Posterior cingulate gyrus (tissue), 11 donors: ENCODE measurements at places on chromosomes 3 and 15.

DNA sequence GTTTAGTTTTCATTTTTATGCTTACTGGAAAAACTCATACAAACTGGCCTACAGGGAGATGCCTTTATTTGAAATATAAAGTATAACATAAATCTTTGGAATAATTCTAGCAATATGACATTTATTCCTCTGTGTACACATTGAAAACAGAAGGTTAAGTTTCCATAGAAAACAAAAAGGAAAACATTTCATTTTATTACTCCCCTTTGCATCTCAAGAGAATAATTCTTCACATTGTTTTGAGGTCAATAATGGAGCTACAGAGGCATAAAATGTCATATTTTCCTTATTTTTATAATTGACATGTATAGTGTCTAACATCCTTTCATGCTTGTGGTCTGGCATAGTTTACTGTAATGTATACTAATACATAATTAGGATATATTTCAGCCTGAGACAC, 187.6 kb upstream of the AGTR1 start:
- DNase-seq, result no peak

- peak; percentile 61 for DNase-seq
Measured at GRCh38 chr3:126448136-126448892, 27.4 kb downstream of the ZXDC start.

DNA sequence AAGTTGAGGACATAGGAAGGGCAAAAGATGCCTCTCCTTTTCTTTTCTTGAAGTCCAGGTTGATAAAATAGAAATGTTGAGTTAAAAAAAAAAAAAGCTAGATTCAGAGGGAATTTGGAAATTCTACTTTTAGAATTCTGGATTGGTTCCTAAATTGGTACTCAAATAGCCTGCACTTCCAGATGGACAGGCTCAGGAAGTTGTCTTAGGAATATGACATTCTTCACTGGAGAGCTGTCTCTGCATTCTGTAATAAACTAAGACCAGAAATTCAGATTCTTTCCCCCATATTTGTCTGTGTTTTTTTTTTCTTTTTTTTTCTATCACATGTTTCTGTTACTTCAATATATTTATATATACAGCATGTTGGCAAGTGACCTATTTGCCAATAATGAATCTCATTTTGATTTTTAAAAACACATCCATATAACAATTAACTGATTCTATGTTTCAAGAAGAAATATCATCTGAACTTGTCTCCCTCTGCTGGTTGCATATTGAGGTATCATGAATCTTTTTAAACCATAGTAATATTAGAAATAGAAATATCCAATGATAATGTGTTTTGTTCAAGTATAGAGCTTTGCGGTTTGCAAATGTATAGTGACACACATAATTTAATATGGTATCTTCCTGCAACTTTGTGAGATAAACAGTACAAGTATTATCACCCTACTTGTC, 8.5 kb upstream of the LSAMP start:
- DNase-seq, result no peak

- DNase-seq, result no peak
Measured at GRCh38 chr15:87757084-87757483, 499.5 kb downstream of the NTRK3 start.

DNA sequence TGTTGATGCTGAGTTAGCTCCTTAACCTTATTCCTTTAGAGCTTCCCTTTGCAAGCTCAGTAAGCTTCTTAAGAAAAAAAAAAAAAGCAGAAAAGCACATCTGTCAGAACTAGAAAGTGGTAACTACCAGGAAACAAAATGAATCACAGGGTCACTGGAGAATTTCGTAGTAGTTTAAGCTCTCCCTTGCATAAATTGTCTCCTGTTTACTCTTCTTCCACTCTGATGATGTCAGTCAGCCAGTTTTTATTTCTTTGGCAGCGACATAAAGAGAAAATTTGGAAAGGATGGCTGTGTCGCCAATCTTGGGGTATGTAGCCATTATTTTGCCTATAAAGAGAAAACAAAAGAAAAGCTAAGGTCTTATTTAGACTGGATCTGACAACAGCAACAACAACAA, 3.2 kb upstream of the GABRR3 start:
- no peak for DNase-seq

- no peak for DNase-seq
Measured at GRCh38 chr3:190127195-190127594, 6.5 kb upstream of the P3H2 start.

DNA sequence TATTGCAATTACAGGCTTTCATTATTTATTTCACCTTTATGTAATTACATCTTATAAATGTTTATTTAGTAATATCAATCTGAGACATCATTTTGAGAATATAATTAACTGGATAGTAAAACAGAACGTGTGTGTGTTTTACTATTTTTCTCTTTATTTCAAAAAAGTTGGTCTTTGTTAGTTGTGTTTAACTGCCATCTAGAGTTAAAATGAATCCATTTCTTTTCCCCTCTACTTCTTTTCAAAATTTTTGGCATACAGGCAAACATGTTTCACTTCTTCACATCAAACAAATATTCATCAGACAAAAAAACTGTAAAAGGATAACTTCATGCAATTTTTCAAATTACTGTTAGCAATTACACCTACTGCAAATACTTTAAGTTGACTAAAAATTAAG, 61.1 kb downstream of the FEZF2 start:
- DNase-seq, result no peak

DNA sequence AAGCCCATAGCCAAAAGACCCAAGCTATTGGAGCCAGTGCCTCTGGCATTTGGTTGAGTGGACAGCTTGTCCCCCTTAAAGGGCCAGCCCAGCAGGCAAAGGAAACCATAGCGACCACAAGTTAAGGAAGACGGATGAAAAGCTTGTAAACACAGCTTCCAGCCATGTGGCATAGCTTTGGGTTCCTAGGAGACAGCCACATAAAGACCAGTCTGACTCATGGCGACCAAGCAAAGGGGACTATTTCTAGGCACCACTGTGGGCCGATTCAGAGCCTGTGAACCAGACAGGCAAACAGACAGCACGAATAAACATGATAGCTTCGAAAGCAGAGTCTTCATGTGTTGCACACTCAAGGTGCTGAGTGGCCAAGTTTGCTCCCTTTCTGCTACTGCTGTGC, 30.5 kb upstream of the SRGAP3 start:
- peak; percentile 19 for DNase-seq

DNA sequence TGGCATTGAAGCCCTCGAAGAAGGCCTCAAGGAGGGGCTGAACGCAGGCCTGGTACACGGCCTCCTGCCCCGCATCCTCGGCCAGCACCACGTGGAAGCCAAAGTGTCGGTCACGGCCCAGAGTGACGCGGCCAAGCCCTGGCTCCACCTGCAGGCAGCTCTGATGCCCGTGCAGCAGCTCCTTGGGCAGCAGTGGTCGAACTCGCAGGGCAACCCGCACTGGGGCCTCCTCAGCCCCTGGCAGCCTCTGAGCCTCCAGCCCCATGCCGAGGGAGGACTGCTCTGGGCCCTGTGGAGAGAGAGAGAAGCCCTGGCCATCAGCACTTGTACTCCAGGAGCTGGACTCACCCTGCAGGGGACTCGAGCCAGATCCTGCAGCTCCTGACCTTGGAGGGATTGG, 2.6 kb downstream of the KIF7 start:
- DNase-seq, result no peak

DNA sequence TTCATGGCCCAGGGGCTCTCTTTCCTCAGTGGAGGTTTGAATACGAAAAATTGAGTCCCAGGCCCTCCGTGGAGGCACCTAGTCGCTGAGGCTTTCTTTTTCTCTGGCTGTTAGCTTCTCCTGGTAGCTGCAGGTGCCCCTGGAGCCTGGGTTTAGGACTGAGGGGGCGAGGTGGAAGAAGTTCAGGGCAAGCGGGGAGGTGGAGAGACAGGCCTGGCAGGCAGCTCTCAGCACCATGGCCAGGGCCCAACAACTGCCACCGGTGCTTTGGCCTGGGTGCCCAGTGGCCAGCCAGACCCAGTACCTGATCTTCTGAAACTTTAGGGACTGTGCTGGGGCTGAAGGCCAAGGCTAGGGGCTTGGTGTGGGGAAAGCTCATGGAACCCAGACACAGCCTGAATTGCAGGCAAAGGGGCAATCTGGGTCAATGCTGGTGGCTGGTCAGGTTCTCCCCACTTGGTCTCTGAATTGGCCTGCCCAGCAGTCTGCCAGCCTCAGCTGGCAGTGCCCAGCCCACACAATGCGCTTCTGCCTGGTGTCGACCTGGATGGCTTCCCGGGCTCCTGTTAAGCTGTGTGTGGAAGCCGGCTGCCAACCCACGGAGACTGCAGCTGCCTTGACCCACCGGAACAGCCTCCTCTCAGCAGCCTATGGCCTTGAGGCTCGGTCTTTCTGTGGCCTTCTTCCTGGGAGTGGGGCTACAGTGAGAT, 30.3 kb upstream of the POLG start:
- DNase-seq, result peak; percentile 76

- no peak for DNase-seq
Measured at GRCh38 chr3:58013099-58013498, 4.9 kb downstream of the FLNB start.

DNA sequence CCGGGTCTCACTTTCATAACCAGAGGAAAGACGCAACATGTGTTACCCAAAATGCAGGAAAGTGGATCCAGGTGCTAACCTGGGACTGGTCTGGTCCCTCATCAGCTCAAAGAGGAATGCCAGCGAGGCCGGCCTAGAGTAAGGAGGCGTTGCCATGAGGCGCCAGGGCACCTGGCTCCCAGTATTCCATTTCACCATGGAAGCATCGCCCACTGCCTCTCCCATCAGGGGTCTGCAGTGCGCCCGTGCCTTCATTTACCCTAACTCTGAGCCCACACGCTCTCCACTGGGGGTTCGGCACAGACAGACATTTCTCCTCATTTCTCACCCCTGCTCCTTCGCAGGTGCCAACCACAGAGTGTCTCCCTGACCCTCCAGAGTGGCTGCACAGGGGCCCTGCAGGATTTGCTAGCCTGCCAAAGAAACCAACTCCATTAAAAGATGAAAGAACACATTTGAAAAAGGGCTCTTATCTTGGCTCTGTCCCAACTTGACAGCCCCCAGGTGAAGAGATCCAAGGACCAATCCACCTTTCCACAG, 61.5 kb downstream of the ABTB1 start:
- DNase-seq, result no peak

DNA sequence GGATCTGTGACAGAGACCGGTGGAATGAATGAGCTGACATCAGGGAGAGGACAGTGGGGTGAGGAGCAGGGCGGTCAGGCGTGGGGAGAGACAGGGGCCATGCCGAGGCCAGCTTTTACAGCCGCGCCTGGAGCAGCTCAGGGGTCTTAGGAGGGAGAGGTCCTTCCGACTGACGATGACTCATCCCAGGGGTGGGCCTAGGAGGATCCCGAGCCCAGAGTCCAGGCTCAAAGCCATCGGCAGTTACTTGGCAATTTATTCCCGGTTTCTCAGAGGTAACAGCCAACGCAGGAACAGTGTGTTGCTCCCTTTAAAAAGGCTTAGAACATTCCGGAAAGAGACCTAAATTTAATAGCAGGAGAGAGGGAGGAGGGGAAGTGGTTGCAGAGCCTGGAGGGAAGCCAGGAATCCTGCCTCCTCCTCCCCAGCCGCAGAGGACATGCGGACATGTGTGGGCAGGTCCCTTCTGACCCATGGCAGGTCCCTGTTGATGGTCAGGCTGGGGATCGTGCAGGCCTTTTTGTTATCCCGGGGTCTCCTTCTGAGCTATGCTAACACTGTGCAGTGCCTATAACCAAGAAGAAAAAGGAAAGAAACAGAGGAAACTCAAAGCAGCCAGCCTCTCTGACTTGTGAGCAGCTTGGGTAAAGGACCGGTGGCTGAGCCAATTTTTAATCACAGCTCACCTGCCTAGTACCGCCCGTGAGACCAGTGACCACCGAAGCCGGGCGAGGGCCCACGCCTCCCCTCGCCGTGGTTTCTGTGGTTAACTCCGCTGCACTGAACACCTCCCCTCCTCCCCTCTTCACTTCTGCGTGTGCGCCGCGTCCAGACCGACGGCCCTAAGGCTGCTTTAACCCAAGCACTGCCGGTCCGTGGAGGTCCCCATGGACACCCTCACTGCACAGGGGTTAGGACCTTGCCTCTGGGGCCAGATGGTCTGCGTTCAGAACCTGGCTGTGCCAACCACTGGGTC, 392.4 kb upstream of the PROK2 start:
- DNase-seq, result no peak

GRCh38 chr15:34336231-34336990, 1.2 kb downstream of the SLC12A6 start:
- no peak for DNase-seq

DNA sequence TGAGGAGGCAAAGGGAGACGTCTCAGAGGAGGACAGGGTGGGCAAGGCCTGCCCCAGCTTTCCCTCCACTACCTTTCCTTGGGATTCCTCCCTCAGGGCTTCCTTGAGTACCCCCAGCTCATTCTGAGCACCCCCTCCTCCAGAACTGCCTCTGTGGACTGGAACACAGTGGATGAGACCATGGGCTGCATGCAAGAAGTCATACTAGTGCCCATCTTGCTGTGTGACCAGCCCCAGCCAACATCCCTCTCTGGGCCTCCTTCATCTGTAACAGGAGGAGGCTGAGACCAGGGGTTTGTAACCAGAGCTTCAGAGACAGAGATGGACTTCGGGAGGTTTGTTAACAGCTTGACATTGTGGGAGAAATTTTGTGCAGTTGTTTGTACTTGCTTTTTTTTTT, 25.6 kb downstream of the FEM1B start:
- no peak for DNase-seq
